ENCODE measurements at places on chromosomes 4 and X.

- DNase-seq, result no peak
Observed at GRCh38 chr4:107890779-107891178, 40.6 kb upstream of the CYP2U1 start.

DNA sequence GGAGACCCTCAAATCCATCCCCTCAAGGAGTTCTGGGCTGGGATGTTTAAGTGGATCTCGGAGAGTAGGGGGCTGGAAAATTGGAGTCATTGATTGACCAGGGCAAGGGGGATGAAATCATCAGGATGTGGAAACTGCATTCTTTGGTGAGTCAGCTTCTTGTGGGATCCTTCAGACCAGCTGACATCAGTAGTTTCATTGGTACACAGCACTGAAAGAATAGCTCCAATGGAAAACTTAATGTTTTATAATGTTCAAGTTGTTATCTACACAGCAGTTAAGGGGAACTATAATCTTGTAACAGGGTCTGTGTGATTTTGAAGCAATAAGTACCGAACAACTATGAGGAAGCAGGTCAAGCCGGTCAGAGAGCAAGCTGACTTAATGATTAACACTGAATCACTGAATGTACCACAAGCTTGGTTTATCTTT lies 506.1 kb downstream of the RPA4 start:
- DNase-seq, result no peak

GRCh38 chr4:164700471-164700870 lies 53.5 kb upstream of the SMIM31 start:
- DNase-seq, result no peak

DNA sequence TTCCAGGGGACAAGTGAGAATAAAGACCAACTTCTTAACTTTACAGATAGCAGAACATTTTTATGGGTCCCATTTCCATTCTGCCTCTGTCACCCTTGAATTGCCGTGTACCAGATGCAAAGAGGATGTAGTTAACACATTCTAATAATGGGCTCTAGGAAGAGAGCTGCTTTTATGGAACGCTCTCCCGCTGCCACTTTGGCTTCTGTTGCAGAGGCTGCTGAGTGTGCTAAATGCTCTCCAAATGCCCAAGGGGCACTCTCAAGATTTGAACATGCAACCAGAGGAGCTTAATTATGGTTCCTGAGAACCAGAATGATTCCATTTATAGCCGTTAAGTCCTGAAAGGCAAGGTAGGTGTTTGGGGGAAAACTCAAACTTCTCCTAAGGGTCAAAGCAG lies 28.1 kb upstream of the GPC3 start:
- no peak for DNase-seq

- no peak for DNase-seq
Observed at GRCh38 chr4:152072906-152073305, 312.1 kb upstream of the GATB start.

DNA sequence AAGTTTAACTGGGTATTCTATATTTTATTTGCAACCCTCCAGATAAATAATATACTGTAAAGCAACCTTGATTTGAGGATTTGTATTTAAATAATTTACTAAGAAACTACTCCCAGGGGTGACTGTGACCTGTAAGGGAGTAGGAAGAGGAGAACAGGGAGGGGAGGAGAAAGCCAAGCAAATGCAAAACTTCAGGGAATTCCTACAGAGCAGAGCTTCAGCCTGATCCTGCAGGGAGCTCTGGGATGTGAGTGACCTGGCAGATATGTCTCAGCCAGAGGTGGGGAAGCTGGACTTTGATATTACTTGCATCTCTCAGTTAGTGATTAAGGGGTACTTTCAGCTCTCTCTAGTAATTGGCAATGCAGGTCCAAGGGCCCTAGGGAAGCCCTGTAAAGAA lies 302.0 kb downstream of the FRMPD4 start:
- no peak for DNase-seq

All from T-helper 9 cell (primary cell).